ENCODE measurements at places on chromosomes 11 and 22. TPM values are rescaled to one million over a fixed set of nuclear protein-coding genes. Genes with fewer than 3 reads are reported as not detected.

Gene CD3E
- not detected for total RNA-seq

DNA sequence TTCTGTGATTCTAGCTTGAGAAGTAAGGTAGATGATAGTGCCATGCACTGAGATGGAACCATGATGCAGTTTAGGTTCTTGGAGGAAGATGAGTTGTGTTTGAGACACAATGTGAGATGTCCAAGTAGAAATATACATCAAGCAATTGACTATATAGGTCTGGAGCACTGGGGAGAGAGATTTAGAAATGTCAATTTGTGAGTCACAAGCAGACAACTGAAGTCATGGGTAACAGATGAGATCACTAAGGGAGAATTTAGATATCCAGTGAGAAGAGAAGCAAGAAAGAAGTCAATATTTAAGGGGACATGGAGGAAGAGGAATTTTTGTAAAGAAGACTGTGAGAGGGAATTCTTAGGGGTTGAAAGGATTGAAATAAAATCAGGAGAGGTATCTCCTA lies 65.1 kb upstream of the RRAS2 start:
- H3K27ac ChIP-seq, result no peak overlapping the region
- no peak for DNase-seq
- H3K27me3 ChIP-seq, result no peaks in the 10 kb centered on the region
- H3K4me1 ChIP-seq, result peaks cover 3% of the 10 kb centered on the region
- H3K36me3 ChIP-seq, result no peaks in the 10 kb centered on the region

Gene CHCHD10
- total RNA-seq, result 61.8 TPM

- no peak for DNase-seq
- no peak overlapping the region for H3K27ac ChIP-seq
- H3K36me3 ChIP-seq, result peaks cover 5% of the 10 kb centered on the region
- peaks cover 6% of the 10 kb centered on the region for H3K4me1 ChIP-seq
These were observed 48.2 kb downstream of the DNAJC24 start for GRCh38 chr11:31417816-31418215.

DNA sequence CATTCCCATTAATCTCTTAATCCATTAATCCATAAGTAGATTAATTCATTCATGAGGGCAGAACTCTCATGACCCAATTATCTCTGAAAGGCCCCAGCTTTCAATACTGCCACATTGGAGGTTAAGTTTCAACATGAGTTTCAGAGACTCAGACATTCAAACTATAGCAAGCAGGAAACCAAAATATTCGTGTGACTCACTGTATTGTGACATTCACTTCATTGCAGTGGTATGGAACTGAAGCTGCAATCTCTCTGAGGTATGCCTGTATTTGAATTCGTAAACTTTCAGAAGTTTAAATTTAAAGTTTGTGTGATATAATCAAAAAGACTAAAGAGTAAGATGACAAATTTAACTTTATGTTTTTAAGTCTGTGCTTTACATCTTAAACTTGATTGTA lies 2.9 kb upstream of the OR52J3 start:
- H3K27me3 ChIP-seq, result peaks cover 5% of the 10 kb centered on the region
- H3K4me1 ChIP-seq, result no peaks in the 10 kb centered on the region
- H3K27ac ChIP-seq, result no peak overlapping the region
- no peak for DNase-seq
- no peak overlapping the region for H3K4me3 ChIP-seq

GRCh38 chr11:12420706-12421105 lies 43.3 kb downstream of the PARVA start:
- DNase-seq, result no peak
- peak overlapping the region; percentile 32 for H3K27ac ChIP-seq
- H3K4me3 ChIP-seq, result no peak overlapping the region
- peaks cover 47% of the 10 kb centered on the region for H3K4me1 ChIP-seq
- H3K36me3 ChIP-seq, result peaks cover 7% of the 10 kb centered on the region

Gene TREH
- total RNA-seq, result not detected

DNA sequence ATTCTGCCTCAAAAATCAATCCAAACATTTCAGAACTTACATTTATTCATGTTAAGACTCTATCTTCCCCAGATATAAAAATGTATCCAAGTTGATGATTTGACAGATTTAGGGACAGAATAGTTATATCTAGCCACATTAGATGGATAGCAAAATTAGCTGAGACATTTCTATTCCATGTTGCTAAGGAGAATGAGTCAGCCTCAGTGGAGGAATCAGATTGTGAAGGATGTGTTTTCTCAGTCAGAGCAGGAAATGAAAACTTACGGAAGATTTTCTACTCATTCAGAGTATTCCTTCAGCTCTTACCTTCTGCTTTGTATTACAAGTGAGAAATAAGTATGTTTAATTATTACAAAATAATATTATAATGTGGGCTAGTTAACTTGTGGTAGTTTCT lies 556.3 kb upstream of the ANO3 start:
- DNase-seq, result no peak
- H3K27ac ChIP-seq, result no peak overlapping the region
- peaks cover 10% of the 10 kb centered on the region for H3K4me1 ChIP-seq
- no peak overlapping the region for H3K4me3 ChIP-seq

Gene CALCA
- not detected for total RNA-seq

DNA sequence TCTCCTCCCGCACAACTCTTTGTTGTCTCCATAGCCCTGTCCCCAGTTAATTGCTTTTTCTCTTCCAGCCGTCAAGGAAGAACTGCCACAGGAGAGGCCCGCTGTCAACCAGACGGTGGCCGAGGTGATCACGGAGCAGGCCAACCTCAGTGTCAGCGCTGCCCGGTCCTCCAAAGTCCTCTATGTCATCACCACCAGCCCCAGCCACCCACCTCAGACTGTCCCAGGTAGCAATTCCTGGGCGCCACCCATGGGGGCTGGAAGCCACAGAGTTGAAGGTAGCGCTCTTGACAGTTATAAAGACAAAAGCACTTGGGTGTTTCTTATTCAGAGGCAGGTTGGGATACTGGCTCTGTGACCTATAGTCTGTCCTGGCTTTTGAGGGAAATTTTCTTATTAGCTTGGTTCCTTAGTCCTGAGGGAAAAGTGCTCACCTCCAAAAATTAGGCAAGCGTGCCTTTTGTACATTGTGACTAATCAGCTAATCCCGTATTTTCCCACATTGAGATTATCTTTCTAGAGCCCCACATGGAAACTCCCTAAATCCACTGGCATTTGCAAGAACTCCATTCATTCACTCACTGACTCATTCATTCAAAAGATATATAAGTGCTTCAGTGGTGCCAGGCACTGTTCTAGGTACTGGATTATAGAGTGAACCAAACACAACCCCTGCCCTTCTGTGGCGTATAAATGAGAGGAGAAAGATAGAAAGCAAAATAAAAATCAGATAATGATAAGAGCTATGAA lies 65.9 kb downstream of the KREMEN1 start:
- no peak for DNase-seq
- no peak overlapping the region for H3K4me3 ChIP-seq
- no peak overlapping the region for H3K27ac ChIP-seq
- peaks cover 55% of the 10 kb centered on the region for H3K36me3 ChIP-seq
- H3K27me3 ChIP-seq, result no peaks in the 10 kb centered on the region

- H3K4me3 ChIP-seq, result no peak overlapping the region
- H3K36me3 ChIP-seq, result no peaks in the 10 kb centered on the region
- DNase-seq, result no peak
- H3K4me1 ChIP-seq, result peaks cover 13% of the 10 kb centered on the region
- H3K27ac ChIP-seq, result peak overlapping the region; percentile 66
These were observed 33.6 kb downstream of the MACROD1 start for GRCh38 chr11:64132191-64132771.

GRCh38 chr22:44335903-44336803 lies 23.4 kb upstream of the SHISAL1 start:
- peaks cover 17% of the 10 kb centered on the region for H3K27me3 ChIP-seq
- peaks cover 8% of the 10 kb centered on the region for H3K4me1 ChIP-seq
- DNase-seq, result no peak

Data from mesothelial cell of epicardium (in vitro differentiated cells).